Thoracic aorta (tissue), 2 donors: ENCODE measurements at places on chromosomes 7 and 10. TPM values are rescaled to one million over a fixed set of nuclear protein-coding genes. Genes with fewer than 3 reads are reported as not detected.

Gene CALCR
- total RNA-seq, result not detected

Gene OPN1SW
- not detected for total RNA-seq

- H3K27ac ChIP-seq, result no peak overlapping the region
- no peak for DNase-seq
- no peaks in the 10 kb centered on the region for H3K36me3 ChIP-seq
- no peaks in the 10 kb centered on the region for H3K4me1 ChIP-seq
Measured at GRCh38 chr7:50367570-50367969, 63.1 kb downstream of the IKZF1 start.

DNA sequence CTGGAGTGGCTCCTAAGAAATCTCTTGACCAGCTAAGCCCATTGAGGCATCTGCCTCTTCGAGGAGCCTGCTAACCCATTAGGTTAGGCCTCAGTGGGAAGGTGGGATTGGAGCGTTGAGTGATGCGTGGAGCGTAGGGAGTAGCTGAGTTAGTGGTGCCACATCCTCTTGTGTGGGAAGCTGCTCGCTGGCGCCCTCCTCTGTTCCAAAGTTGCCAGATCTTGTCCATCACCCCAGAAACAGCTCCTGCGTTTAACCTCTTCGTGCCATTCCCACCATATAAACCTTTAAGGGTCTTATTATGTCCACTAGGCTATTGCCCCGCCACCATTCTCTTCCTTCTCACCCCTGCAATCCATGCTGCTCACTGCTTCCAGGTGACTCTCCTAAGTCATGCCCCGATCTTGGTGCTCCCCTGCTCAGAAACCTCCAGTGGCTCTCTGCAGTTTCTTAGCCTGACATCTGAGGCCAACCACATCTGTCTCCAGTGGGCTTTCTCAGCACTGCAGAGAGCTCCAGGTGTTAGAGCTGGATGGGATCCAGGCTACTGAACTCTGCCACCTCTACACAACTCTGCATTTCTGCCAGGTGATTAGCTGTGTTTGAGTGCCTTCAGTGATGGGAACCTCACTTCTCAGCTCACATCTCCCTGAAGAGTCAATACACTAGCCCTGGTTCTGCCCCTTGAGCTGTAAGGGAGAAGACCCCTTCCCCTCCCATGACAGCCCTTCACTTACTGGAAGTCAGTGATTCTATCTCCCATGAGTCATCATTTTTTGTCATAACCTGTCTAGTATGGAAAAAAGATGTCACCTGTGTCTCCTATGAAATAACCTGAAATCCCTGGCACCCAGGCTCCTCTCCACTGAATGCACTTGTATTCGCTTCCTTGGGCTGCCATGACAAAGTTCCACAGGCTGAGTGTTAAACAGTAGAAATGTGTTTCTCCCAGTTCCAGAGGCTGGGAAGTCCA lies 65.0 kb upstream of the FGFR2 start:
- no peaks in the 10 kb centered on the region for H3K36me3 ChIP-seq
- H3K4me1 ChIP-seq, result peaks cover 28% of the 10 kb centered on the region
- H3K27ac ChIP-seq, result no peak overlapping the region

- no peak overlapping the region for H3K27ac ChIP-seq
- H3K27me3 ChIP-seq, result no peaks in the 10 kb centered on the region
- no peak for DNase-seq
- no peaks in the 10 kb centered on the region for H3K36me3 ChIP-seq
- no peak overlapping the region for H3K4me3 ChIP-seq
Measured at GRCh38 chr7:51325908-51326307, 9.3 kb upstream of the COBL start.

GRCh38 chr7:75915416-75916156 lies 631 bp downstream of the POR start:
- H3K4me1 ChIP-seq, result peaks cover 39% of the 10 kb centered on the region
- DNase-seq, result no peak
- no peaks in the 10 kb centered on the region for H3K27me3 ChIP-seq
- no peaks in the 10 kb centered on the region for H3K36me3 ChIP-seq
- H3K27ac ChIP-seq, result peak overlapping the region; percentile 85

DNA sequence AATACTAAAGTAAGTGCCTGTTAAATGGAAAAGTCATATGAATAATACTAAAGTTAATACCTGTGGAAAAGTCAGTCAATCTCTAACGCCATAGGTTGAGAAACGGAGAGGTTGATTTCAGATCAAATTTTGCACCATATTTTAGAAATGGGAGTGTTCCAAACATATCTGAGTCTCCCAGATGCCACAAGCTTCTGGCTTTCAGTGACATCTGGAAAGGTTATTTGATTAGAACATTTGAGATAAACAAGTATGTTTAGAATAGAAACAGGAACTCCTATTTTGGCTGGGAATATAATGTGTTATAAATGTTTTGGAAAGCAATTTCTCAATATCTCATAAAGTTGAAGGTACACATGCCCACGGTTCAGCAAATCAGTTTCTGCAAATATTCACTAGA lies 5.8 kb downstream of the MACC1 start:
- H3K27me3 ChIP-seq, result no peaks in the 10 kb centered on the region
- H3K36me3 ChIP-seq, result no peaks in the 10 kb centered on the region
- H3K27ac ChIP-seq, result no peak overlapping the region
- DNase-seq, result no peak

DNA sequence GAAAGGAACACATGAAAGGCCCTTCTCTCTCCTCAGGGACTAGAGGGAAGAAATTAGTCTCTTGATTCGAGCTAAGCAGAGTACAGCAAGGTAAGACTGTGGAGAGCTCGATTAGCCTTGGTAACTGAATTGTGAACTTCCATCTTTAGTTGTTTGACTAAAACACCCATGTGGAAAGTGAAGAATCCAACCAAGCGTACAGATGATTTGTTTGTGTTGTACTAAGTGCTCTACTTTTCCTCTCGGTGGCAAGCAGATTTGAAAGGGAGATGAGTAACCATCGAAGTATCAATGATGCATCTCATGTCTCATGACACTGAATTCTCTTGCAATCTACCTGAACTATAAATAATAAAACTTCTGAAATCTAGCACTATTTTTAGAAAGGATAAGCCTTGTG lies 80.7 kb downstream of the FZD1 start:
- no peaks in the 10 kb centered on the region for H3K36me3 ChIP-seq
- no peak overlapping the region for H3K4me3 ChIP-seq
- DNase-seq, result no peak
- peaks cover 8% of the 10 kb centered on the region for H3K4me1 ChIP-seq
- no peaks in the 10 kb centered on the region for H3K27me3 ChIP-seq
- H3K27ac ChIP-seq, result no peak overlapping the region

DNA sequence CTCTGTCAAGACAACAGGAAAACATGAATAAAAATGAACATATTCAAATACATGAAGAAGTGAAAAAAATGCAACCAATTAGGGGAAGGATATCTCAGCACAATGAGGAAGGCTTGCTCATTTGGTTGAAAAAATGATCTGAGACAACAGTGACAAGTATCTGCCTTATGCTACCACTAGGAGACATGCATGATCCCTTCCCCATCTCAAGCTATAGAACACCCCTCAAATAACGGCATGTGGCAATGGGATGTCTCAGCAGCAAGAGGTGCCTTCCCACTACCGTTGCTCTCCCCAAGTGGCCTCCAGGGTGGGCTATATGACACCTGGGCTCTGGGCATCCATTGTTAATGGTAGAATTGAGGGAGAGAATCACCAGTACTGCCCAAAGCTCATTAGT lies 98.1 kb upstream of the RSU1 start:
- no peak overlapping the region for H3K4me3 ChIP-seq
- no peaks in the 10 kb centered on the region for H3K36me3 ChIP-seq
- no peaks in the 10 kb centered on the region for H3K27me3 ChIP-seq
- no peak for DNase-seq

- no peak overlapping the region for H3K27ac ChIP-seq
- H3K36me3 ChIP-seq, result no peaks in the 10 kb centered on the region
- peaks cover 14% of the 10 kb centered on the region for H3K4me1 ChIP-seq
- no peak for DNase-seq
- no peak overlapping the region for H3K4me3 ChIP-seq
Measured at GRCh38 chr7:2159176-2159520, 73.6 kb downstream of the MAD1L1 start.

DNA sequence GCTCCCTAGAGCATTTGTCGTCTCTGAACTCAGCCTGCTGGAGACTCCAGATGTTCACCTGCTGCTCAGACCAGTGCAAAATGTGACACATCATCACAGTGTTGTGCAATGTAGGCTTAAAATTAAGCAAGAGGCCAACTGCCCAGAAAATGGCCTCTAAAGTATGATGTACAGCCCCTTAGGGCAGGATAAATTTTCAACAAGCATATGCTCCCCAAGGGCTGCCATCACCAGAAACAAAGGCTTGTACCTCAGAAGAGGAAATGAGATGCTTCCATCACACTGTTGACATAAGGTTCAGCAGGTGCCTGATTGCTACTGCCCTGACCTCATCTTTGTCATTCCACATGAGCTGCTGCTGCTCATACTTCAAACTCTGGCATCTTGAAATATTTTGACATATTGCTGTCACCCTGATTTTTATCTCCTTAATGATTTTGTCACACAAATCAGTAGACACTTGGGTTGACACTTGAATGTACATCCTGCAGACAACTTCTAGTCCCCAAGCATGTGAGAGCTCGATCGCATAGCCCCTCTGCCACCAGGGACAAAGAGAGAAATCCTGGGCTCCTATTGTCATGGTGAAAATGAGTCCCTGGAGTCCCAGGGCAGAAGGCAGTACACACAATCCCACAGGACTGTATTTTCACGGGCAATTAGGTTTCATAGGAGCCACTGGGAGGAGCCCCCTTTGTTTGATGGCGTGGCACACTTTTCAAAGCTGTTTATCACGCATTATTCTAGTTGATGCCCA lies 219.7 kb upstream of the STK17A start:
- no peaks in the 10 kb centered on the region for H3K36me3 ChIP-seq
- no peak overlapping the region for H3K4me3 ChIP-seq
- H3K27me3 ChIP-seq, result no peaks in the 10 kb centered on the region

DNA sequence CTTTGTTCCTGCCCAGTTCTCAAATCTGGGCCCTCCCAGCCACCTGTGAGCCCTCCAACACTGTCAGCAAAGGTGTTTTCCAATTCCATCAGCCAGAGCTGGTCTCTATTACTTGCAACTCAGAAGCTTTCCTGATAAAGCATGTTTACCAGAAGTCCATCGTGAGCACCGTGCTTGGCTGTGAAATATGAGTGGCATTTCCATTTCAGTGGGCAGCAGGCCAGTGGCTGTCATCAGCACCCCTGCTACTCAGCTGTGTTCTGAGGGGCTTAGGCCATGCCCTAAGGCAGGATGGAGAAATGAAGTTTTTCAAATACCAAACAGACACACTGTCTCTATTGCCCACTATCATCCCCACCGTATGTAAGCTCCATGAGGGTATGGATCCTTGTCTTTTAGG lies 12.7 kb upstream of the BNIP3 start:
- no peak overlapping the region for H3K4me3 ChIP-seq
- H3K27ac ChIP-seq, result no peak overlapping the region
- H3K27me3 ChIP-seq, result no peaks in the 10 kb centered on the region
- H3K4me1 ChIP-seq, result no peaks in the 10 kb centered on the region
- no peak for DNase-seq
- H3K36me3 ChIP-seq, result no peaks in the 10 kb centered on the region

DNA sequence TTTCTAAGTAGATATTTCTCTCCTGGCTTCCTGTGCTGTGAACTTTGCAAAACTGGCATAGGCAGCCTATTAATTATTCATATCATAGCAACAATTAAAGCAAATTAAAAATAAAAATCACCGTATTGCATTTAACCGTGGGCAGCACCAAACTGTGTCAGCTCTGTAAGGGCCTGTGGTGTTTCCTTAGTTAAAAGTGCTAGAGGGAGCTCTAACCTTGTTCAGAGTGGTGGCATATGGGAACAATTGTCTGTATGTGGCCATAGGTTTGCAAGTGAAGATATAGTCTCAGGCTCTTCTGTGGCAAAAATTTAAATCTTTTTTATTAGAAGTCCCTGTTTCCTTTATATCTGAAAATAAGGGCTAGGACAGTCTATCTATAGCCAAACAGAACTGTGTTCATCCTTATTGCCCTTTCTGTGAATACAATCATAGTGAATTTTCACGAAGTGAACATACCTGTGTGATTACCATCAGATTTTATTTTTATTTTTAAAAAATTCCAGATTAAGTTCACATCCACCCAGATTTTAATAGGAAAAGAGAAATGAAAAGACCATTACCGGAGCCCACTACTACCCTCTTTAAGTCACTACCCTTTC lies 92.6 kb downstream of the POLL start:
- no peak overlapping the region for H3K27ac ChIP-seq
- H3K36me3 ChIP-seq, result no peaks in the 10 kb centered on the region
- H3K4me1 ChIP-seq, result no peaks in the 10 kb centered on the region
- H3K27me3 ChIP-seq, result no peaks in the 10 kb centered on the region
- H3K4me3 ChIP-seq, result no peak overlapping the region
